ENCODE measurements at places on chromosomes 3 and 15.

- DNase-seq = no peak
These were observed 88.6 kb downstream of the TRIM42 start for GRCh38 chr3:140766465-140766864.

DNA sequence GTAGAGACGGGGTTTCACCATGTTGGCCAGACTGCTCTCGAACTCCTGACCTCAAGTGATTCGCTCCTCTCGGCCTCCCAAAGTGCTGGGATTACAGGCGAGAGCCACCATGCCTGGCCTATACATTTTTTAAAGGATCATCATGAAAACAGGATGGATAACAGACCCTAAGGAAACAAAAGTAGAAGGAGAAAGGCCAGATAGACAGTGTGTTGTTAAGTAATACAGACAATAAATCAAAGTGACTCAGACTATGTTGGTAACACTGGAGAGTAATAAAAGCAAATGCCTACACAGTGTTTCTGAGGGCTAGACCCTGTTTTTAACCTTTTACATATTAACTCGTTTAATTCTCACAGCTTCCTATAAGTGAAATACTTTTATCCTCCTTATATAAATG lies 133.8 kb upstream of the MCTP2 start:
- DNase-seq = no peak

GRCh38 chr15:81133782-81134461 lies at the start of gene CFAP161:
Gene CFAP161, plus strand, starts transcription at chr15:81134270. Its CDS starts 60 bp downstream, at chr15:81134330.
- DNase-seq = no peak

GRCh38 chr3:170956647-170957046 lies 48.2 kb upstream of the EIF5A2 start:
- DNase-seq = no peak

GRCh38 chr3:71310980-71311660 lies 272.4 kb downstream of the FOXP1 start:
- DNase-seq = no peak

Data from activated naive CD4-positive, alpha-beta T cell (primary cell).